ENCODE measurements at places on chromosomes 7 and 10. TPM values are rescaled to one million over a fixed set of nuclear protein-coding genes. Genes with fewer than 3 reads are reported as not detected.

VPS37D gene
- 14.7 TPM for total RNA-seq

DOCK4 gene
- total RNA-seq: 99.4 TPM

- DNase-seq: no peak
These were observed 204.6 kb downstream of the HDAC9 start for GRCh38 chr7:18700147-18700546.

PSPH gene
- total RNA-seq: 24.9 TPM

HPSE2 gene
- total RNA-seq: not detected

ADAM8 gene
- 1.6 TPM for total RNA-seq

GRCh38 chr10:21531164-21531563 is 2.9 kb upstream of the MLLT10 start:
- no peak for DNase-seq

DNA sequence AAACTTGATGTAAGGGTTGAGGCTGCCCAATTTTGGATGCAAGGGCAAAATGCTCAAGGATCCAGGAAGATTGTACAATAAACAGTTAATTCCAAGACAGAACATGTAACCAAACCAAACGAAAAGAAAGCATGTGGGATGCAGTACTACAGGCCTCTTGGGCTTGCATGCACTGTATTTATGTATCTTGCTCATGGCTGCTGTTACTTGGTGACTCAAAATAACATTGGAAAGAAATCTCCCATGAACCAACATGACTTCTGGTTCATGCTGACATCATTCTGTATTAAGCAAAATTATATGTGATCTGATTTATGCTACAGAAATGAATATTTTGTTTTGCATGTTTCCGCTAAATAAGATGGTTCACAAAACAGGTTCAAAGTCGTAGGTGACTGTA is 65.9 kb upstream of the FZD1 start:
- no peak for DNase-seq

GRCh38 chr7:143456992-143457793 is 13.9 kb downstream of the TAS2R60 start:
- DNase-seq: no peak

RAMP3 gene
- 1.4 TPM for total RNA-seq

DNA sequence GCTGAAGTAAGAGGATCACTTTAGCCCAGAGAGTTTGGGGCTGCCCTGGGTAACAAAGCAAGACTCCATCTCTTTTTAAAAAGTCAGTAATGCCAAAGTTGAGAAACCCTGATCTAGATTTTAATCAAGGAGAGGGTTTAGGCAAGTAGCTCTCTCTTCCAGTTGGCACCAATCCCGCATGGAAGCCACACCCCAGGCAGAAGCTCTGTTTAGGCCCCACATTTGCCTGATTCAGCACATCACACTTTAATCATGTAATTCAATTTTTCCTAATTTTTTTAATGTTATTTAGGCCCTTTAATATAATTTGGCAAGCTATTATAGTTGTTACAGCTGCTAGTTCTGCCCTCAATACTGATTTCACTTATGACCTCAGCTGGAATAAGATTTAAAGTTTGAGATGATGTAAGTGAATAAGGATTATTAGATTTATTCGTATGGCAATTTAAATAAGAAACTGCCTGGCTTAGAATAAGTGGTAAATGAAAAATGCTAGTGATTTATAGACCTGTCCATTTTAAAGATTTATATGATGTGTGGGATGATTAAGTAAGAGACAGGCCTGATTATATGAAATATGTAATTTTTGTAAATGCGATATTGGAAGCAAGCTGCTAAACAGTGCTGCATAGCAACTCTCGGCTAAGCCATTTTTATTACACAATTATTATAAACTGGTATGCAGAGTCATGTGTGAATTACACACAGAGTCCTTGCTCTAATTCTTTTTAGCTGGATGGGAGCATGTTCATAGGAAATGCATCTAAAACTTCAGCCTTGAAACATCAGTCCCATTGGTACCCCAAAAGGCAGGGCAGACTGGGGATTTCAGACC is 80.2 kb upstream of the NFE2L3 start:
- no peak for DNase-seq

GRCh38 chr7:46554688-46555422 is 633.8 kb upstream of the IGFBP3 start:
- DNase-seq: no peak

ANKMY2 gene
- 37.8 TPM for total RNA-seq

LRRC18 gene
- not detected for total RNA-seq

GRCh38 chr10:3969876-3970666 is 185.1 kb upstream of the KLF6 start:
- no peak for DNase-seq

DNA sequence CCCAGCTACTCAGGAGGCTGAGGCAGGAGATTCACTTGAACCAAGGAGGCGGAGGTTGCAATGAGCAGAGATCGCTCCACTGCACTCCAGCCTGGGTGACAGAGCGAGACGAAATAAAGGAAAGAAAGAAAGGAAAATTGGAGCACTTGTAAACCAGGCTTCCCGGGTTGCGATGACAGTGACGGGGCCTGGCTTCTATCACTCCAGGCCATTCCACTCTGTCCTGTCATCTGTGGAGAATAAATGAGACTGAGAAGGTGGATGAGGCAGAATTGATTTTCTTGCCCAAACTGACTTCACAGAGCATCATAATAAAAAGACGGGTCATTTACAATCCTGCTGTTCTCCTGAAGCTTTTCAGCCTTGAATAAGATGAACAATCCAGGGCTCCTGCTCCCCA is 12.1 kb upstream of the KPNA7 start:
- DNase-seq: no peak

CCDC136 gene
- total RNA-seq: 79.1 TPM

GRCh38 chr7:71479231-71479630 is 347.3 kb downstream of the GALNT17 start:
- peak; percentile 38 for DNase-seq

LZTS2 gene
- 23.9 TPM for total RNA-seq

GRCh38 chr10:97138174-97138573 is 47.6 kb downstream of the SLIT1 start:
- DNase-seq: no peak

DNA sequence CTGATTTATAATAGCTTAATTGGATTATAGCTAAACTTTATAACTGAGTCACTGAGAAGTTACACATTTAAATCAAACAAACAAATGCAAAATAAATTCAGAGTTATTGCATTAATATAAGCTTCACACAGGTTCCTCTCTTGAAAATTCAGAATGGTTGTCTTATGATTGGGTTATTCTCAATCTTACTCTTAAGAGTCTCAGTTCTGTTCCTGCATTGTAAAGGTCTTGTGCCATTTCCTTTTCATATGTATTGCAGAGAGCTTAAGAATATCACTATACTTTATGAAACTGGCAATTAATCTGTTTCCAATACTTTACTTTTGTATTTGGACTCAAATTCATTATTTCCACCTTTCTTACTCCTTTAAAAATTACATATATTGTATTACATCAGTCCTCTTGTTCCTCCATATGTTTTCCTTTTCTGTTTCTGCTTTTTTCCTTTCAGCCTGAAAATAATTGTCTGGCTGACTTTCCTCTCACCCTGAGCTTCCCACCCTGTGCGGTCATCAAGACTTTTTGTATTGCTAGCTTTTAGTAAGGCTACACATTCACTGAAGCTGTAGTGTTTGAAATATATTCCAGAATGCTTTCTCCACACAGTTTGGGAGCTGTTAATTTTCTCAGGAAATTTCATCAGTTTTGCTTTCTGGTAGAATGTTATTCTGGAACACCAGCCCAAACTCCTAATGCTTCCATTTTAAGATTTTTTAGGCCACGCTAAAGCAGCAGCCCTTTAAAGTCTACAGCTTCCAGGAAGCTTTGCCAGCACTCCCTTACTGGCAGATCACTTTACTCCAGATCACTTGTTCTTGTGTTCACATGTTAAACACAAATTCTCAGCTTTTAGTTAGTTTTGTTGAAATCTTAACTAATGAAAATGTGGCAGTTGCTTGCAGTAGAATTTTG is 139.4 kb downstream of the KCND2 start:
- no peak for DNase-seq

CNPY1 gene
- total RNA-seq: 19.4 TPM

CPED1 gene
- total RNA-seq: 6.0 TPM

DNA sequence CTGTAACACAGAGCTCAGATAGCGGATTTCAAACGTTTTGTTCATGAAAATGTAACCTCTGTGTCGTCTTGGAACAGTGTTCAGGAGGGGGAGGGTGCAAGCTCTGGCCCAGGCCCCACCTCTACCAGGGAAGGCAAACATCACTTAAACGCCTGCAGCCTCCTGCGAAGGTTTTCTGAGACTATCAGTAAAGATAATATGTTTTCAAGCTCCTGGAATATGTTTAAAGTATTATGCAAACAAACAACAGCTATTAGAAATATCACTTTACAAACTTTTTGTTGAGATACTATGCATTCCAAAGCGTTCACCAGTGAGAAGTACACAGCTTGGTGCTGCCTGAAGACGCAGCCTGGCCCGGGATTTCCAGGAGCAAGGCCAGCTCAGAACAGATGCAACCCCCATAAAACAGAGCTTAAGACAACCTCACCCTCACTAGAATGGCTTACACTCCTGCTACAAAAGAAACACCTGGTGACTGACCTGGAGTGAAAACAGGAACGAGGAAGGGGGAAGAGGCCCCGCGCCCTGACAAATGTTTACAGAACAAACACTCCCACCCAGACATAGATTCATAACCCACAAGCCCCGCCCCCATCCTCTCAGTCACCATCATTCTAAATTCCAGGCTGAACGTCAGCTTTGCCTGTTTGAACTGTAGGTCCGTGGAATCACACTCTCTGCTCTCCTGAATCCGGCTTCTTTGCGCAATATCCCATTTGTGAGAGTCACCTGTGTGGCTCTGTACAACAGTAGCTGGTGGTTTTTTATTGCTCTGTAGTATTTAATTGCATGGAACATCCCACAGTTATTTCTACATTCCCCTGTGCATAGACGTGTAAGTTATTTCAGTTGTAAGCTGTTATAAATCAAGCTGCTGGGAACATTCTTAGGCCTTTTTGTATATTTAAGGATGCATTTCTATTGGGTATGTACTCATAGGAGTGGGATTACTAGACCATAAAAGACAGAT is 155.0 kb downstream of the PTPRN2 start:
- no peak for DNase-seq

GRCh38 chr10:90126256-90126595 is 424.8 kb downstream of the KIF20B start:
- no peak for DNase-seq

ATOH7 gene
- 1.5 TPM for total RNA-seq

SPDYE2 gene
- not detected for total RNA-seq

LRRN3 gene
- total RNA-seq: 108 TPM

DNA sequence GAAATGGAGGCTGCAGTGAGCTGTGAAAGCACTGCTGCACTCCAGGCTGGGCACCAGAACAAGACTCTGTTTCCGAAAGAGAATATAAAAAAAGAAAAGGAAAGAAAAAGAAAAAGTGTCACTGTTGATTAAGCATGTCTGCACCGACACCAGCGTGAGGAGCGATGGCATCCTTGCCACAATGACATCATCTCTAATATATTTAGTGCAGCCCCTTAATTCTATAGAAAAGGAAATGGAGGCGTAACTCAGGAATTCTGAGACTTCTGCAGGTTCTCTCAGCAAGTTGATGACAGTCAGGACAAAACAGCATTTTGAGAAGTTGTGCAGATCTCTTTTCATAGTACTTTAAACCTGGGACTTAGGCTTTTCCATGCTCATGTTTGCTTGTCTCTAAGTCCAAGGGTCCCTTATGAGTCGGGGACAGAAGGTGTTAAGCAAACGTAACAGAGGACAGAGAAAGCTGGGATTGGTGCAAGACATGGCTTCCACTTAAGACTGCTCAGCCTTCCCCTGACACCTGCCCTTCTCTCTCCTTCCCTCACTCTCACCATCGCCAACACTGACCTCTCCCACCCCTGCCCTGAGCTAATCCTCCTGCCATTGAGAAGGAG is 16.9 kb upstream of the ANKRD1 start:
- DNase-seq: no peak

EIF5AL1 gene
- 0.09 TPM for total RNA-seq

KCNIP2 gene
- total RNA-seq: 8.3 TPM

DNA sequence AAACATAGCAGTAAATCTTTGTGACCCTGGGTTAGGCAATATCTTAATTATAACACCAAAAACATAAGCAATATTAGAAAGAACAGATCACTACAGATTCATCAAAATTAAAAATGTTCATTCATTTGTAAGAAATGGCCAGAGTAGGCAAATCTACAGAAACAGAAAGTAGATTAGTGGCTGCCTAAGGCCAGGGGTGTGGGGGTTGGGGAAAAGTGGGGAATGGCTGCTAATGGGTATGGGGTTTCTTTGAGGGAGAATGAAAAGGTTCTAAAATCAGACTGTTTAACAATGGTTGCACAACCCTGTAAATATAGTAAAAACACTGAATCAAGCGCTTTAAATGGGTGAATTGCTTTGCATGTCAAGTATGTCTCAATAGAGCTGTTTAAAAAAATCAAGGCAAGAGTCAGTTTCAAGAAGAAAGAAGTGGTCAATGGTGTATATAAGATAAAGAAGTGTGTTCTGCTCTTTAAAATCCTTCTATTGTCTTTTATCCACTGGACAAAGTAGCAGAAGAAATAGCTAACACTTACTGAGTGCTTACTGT is 42.6 kb downstream of the CDK6 start:
- no peak for DNase-seq
